ENCODE measurements at places on chromosomes 13 and 19.

GRCh38 chr13:45846681-45847080 is 4.9 kb downstream of the SIAH3 start:
- DNase-seq: no peak

- no peak for DNase-seq
Observed at GRCh38 chr13:108508263-108508662, 121.1 kb upstream of the MYO16 start.

DNA sequence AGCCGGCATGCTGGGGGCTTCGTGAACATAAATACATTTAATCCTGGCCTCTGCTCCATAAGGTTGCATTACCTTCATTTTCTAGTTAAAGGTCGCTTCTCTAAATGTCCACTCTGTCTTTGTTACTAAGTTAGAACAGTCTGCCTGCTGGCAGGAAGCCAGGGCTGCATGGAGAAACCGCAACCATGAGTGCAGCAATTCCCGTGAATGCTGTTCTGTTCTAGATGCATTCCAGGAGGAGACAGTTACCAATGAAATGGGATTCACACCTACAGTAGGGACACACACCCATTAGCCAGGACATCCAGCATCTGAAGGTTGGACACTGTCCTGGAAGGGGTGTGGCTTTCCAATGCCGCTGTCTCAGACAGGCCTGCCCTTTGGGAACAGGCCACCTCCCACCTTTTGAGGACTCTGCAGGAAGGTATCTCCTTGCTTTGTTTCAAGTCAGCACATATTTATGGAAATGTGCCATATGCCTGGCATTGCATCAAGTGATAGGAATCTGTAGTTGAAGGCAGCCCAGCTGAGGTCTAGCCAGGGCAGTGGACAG is 129.7 kb downstream of the SLC7A1 start:
- no peak for DNase-seq

DNA sequence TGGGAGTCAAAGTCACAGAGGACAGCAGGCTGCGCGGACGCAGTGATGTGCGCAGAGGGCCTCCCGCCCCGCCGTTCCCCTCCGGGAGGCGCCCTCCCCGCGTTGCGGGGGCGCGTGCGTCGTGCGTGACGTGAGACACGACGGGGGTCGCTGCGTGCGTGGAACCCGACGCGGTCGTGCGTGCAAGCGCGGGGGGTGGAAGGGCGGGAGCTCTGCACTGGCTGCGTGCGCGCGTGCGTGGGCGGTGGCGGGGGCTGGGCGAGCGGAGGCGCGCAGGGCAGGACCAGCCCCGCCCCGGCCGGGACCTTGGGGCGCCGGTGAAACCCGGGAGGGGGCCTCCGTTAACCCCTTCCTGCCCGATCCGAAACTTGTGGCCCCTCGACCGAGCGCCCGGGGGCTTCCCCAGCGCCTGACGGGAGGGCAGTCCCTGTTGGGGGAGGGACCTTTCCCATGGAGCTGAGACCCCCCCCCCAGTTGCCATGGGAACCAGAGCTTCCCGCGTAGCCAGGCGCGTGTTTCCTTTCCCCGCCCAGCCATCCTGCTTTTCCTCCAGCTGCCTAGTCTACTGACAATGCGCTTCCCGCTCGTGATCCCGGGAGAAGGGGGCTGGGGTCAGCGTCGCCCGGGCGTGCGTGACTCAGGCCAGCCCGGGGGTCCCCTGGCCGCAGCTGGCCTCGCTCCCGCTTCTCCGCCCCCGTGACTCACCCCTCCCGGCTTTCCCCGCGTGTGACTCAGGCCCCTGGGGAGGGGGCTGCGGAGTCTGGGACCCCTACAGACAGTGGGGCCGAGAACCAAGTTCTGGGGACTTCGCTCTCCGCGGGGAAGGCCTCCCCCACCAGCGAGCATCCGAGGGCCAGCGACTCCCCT is 7.3 kb upstream of the HOOK2 start:
- DNase-seq: peak; percentile 97

GRCh38 chr13:51584731-51585672 is 740 bp downstream of the WDFY2 start:
- DNase-seq: peak; percentile 72

GRCh38 chr19:10811391-10812111 is 24.5 kb downstream of the TMED1 start:
- DNase-seq: no peak

- DNase-seq: peak; percentile 38
Observed at GRCh38 chr19:53908106-53908934, 758 bp upstream of the CACNG7 start.

DNA sequence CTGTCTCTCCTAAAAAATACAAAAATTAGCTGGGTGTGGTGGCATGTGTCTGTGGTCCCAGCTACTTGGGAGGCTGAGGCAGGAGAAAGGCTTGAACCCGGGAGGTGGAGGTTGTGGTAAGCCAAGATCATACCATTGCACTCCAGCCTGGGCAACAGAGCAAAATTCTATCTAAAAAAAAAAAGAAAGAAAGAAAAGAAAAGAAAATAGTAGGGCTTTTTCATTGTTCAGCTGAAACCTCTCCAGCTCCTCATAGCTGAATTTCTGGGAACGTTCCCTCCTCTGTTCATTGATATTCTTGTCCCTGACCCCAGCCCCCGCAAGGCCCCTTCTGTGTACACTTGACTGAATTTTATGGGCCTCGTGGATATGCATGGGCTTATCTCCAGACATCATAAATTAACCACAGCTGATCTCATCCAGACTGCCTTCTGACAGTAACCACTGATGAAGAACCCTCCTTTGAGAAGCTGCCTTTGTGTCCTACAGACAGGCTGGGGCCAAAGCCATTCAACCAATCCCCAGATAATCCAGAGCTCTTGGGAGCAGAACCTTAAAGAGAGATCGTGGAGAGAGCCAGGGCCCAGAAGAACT is at the start of gene ELSPBP1:
TSS of gene ELSPBP1 (plus strand) at position 424 of the 594 bp plus-strand sequence. CDS start 14,036 bp downstream, outside the sequence.
- no peak for DNase-seq

- no peak for DNase-seq
Observed at GRCh38 chr13:75399168-75399878, 82.6 kb downstream of the TBC1D4 start.

GRCh38 chr13:112743451-112744167 is 53.8 kb downstream of the ATP11A start:
- no peak for DNase-seq

GRCh38 chr13:74732736-74733385 is 598.7 kb upstream of the KLF12 start:
- DNase-seq: no peak

- no peak for DNase-seq
Observed at GRCh38 chr19:30222428-30222873, 149.7 kb upstream of the ZNF536 start.

DNA sequence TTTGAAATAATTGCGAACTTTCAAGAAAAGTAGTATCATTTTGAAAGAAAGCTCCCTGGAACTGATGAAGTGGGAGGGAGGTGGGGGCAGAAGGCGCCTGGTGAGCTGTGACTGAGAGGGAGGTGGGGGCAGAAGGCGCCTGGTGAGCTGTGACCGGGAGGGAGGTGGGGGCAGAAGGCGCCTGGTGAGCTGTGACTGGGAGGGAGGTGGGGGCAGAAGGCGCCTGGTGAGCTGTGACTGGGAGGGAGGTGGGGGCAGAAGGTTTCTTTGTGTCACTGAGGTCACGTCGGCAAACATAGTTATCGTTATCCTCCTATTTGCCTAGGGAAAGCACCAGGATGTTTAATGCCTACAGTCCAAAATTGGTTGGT is 24.2 kb downstream of the C2CD4C start:
- DNase-seq: no peak

GRCh38 chr13:78569029-78569428 is 34.3 kb downstream of the POU4F1 start:
- no peak for DNase-seq

- no peak for DNase-seq
Observed at GRCh38 chr13:21071015-21071414, 9.6 kb upstream of the LATS2 start.

GRCh38 chr13:65915195-65915594 is 1314.9 kb downstream of the PCDH9 start:
- DNase-seq: no peak

GRCh38 chr13:107275312-107275711 is 707.4 kb upstream of the ARGLU1 start:
- no peak for DNase-seq

DNA sequence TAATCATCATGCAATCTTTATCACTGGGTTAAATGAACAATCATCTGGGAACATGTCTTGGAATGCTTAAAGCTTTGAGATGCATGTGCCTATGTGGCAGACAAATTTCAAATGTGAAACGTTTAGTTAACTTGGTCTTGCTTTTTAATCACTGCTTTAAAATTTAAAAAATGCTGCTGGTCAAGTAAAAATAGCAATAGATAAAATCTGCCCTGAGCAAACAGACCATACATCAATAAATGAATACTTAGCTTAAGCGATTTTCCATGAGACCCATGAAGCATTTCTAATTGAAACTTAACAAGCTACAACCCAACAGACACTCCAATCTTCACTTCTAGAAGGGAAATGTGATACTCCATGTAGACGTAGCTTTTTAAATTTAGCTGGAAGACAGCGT is 1.9 kb upstream of the KL start:
- no peak for DNase-seq

GRCh38 chr13:31204592-31204991 is 4.8 kb downstream of the B3GLCT start:
- no peak for DNase-seq

GRCh38 chr19:29664753-29665214 is 477 bp upstream of the PLEKHF1 start:
- no peak for DNase-seq

GRCh38 chr19:33866696-33867095 is 70.0 kb downstream of the KCTD15 start:
- DNase-seq: no peak

GRCh38 chr13:99821741-99822140 is 149.8 kb downstream of the ZIC5 start:
- DNase-seq: no peak

DNA sequence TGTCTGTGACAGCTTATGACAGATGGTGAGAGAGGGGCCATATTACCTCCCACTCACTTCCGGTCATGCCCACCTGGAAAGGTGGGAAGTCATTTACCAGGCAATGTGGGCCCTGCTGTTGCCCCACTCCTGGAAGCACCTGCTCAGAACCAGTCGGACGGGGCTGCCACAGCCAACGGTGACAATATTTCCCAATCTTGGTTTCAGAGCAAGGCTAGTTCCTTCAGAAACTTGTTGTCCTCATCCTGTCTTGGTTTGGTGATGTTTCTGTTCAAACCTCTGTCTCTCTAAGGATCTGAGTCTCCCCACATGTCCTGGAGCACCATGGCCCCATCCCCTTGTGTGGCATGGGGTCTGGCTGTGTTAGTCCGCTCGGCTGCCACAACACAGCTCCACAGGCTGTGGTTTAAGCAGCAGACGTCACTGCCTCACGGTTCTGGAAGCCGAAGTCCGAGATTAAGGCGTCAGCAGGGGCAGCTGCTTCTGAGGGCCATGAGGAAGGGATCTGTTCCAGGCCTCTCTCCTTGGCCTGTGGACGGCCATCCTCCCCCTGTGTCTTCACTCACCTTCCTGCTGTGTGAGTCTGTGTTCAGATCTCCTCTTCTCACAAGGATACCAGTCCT is 31.5 kb upstream of the SLC15A1 start:
- no peak for DNase-seq

GRCh38 chr13:43648733-43649132 is 138.0 kb downstream of the ENOX1 start:
- no peak for DNase-seq

DNA sequence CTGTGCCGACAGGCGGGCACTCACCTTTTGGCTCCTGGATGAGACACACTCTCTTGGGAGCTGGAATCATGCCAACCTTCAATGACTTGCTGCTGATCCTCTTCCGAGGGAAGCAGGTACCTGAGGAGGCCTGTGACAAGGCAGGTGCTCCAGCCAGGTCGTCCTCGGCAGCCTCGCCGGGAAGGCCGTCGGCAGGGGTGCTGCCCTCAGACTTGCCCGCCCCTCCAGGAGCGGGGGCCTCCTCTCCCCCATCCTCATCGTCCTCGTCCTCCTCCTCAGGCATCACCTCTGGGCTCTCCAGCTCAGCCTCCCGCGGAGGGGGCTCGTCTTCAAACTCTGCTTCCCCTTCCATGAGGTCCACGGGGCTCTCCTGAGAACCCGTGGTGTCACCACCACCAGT is 29.2 kb downstream of the SUGP2 start:
- no peak for DNase-seq

DNA sequence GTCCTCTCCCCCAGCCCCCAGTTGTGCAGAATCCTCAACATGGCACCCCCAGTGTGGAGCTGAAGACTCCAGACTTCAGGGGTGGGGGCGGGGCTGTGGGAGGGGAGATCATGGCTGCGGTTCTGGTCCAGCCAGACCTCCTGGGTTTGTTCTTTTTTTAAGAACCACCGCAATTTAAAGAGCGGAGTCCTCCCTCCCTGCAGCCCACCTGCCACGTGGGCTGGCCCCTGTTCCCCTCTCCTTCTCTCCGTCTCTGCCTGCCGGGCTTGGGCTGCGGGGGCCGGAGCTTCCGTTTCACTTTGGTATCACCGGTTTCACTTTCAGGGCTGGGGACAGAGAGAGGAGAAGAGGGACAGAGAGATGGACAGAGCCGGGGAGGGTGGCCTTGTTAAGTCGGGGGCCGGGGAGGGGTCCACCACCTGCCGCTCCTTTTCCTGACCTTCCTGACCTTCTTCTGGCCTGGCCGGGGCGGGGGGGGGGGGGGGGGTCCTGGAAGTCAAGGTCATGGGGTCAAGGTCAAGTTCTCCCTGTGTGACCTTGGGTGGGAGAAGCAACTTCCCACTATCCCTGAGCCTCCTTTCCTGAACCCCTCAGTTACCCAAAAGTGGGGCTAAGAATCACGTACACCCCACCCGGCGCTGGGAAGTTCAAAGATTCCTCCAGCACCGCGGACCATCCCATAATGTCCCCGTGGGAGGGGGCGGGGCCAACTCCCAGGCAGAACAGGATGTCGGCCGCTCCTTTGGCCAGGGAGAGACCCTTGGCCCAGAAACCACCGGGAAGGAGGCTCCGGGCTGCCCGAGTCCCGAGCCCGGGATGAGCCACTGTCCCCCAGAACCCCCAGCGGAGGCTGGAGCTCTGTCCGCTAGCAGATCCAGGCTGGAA is 11.3 kb upstream of the ZBTB7A start:
- DNase-seq: no peak

- DNase-seq: no peak
Observed at GRCh38 chr13:93861818-93862217, 617.7 kb downstream of the DCT start.
